ENCODE measurements at places on chromosomes 7 and 10.

DNA sequence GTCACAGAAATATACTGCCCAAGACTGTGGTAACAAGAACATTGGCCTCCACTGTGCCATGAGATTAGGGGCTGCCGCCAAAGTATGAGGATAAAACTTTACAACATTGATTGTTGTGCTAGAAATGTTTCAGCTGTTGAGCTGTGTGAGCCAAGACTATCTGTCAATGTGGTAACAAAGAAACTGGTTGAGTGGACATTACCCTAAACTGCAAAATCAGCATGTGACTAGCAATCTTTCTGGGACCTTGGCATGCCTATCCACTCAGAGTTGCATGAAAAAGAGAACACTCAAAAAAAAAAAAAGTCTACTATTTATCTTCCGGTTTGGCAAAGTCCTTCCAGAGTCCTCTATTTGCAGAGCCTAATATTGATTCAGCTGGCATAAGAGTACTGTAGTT is 605.6 kb upstream of the CNTNAP2 start:
- no peak for DNase-seq

DNA sequence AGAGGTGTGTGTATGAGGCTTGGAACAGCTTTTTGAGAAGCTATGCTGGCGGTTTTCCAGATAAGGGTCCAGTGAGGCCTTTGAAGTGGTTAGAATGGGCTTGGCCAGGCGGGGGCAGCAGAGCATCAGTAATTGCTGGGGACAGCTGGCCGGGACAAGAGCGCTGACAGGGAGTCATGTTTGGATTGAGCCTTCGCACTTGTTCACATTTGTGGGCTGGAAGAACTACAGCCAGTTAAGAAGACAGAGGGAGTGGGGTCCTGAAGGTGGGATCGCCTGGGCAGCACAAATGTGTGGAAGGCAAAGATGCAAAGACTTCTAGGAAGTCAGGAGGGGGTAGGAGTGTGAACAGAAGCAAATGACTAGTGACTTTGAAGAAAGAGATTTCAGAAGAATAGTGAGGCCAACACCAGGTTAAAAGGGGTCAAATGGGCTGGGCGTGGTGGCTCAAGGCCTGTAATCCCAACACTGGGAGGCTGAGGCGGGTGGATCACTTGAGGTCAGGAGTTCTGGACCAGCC is 12.7 kb upstream of the SDHAF3 start:
- peak; percentile 89 for DNase-seq

DNA sequence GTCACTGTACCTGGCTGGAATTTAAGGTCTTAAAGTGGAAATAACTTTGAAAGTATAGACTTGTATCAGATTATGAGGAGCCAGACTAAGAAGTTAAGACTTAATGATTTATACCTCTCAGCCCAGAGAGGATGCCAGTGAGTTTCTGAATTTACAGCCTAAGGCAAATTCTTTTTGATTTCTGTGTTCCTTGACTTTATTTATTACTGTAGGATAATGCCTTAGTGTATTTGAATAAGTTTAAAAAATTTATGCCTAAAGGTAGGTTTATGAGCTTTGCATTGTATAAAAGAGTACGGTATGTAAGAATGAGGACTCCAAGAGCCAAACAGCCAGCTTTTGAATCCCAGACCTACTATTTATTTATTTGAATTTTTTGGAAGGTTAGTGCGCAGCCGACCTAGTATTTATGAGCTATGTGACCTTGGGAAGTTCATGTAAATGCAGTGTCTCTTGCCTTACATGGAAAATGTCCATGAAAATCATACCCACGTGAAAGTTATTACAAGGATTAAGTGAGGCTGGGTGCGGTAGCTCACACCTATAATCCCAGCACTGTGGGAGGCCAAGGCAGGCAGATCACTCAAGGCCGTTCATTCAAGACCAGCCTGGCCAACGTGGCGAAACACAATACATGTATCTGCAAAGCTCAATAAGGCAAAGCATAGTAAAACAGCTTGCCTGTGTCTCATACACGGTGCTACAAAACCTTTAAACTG is 174.6 kb downstream of the AUTS2 start:
- no peak for DNase-seq

DNA sequence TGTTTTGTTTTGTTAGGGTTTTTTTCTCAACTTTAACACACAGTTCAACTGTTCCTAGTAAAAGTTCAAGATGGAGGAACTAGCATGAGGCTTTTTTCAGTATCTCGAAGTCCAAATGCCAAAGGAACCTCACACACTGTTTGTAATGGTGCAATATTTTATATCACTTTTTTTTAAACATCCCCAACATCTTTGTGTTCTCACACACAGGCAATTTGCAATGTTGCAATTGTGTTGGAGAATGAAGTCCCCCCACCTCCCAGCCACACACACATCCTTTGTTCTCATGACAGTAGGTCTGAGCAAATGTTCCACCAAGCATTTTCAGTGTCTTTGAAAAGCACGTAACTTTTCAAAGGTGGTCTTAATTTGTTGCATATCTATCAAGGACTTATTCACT is 120.9 kb downstream of the TWIST1 start:
- no peak for DNase-seq

DNA sequence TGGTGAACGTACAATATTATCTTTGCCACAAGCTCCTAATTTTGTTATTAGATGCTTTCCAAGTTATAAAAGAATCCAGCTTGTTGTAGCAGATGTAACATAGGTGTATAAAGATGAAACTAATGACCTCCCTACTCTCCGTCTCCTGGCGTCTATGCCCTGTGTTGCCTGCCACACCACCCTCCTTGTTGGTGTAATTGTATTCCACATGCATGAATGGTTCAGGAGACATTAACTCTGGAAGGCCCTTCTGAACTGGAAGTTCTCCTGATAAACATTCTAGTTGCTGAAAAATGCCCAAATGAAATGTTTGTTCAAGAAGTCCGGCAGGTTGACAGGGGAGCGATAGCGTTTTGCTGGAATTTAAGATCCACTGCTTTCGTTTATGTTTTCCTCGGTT is 53.9 kb upstream of the SEPHS1 start:
- DNase-seq, result no peak

GRCh38 chr10:113854761-113855588 is 514 bp downstream of the NHLRC2 start:
- DNase-seq, result peak; percentile 74

DNA sequence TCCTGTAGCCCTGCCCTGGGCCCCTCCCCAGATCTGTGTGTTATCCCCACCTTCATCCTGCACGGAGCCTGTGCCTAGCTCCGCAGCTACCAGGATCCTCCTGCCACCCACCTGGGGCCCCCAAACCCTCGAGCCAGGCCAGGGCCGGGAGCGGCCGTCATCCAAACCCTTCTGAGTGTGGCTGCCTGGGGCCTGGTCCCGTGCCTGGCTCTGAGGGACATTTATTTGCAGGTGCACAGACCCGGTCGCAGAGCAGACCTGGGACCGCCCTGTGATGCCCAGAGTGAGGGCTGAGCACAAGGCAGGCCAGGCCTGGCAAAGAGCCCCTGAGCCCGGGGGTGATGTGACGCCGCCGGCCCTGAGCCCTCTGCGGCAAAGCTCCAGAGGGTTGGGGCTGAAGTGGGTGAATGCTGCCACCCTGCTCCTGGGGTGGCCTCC is 27.4 kb upstream of the INPP5A start:
- no peak for DNase-seq

DNA sequence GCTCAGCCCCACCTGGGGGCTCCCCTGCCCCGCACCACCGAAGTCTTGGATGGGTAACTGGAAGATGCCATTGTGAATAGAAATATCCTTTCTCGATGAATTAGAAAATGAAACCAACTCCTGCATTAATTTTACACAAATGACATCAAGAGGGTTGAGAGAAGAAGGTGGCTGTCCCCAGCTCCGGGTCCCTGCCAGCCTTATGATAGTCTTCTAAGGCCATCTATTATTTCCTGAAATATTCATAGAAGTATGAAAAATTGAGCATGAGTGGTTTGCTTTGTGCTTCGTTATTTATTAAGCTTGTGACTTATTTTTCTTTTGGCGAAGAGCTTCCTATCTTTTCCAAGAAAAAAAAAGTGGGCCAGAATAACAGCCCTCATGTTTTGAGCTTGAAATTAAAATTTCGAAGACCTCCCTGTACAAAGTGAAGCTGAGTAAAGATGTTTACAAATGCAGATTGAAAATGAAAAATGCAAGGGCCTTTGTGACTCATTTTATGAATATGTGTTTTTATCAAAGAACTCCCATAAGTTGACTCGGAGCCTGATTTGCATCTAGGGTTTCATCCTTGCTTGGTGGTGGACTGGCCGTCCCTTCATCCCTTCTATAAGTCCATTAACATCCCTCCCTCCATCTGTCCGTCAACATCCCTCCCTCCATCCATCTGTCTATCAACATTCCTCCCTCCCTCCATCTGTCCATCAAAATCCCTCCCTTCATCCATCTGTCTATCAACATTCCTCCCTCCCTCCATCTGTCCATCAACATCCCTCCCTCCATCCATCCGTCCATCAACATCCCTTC is 20.5 kb upstream of the CFAP46 start:
- DNase-seq, result no peak

GRCh38 chr7:50674299-50674698 is 108.4 kb downstream of the GRB10 start:
- DNase-seq, result no peak

DNA sequence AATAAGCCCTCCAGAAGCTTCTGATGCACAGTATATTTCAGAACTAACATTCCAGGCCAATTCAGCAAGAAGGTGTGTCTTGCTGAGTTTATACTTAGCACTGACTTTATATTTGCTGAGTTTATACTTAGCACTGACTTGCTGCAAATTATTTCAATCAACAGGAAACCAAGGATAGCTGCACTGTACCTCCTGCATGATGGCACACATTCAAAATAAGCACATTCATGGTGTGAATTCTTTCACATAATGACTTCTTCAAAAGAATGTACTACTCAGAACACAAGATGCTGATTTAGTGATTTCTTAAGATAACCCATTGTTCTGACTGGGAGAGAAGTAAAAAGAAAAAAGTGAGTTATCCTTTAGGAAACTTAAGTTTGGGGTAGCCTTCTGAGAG is 52.0 kb downstream of the JAZF1 start:
- DNase-seq, result no peak

DNA sequence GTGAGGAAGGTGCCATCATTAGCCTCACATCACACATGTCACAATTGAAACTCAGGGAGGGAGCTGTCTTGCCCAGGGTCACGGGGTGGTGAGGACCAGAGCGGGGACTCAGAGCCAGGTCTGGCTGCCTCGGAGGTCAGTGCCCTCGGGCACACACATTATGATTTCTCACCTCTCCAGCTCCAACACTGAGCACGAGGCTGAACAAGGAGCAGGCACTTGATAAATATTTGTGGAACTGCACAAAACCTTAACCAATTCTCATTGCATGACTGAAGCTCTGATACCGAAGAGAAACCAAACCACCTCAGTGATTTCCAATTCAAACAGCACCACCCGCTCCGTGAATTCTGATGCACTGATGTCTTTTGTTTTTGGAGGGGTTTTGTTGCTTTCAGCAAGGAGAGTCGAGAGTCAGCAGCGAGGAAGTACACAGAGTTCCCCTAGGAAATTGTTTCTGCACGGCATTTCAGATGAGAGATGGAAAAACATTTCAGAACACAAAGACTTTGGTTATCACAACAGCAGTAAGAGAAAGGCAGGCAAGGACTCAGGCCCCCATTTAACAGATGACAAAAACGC is 55.3 kb upstream of the ZMIZ1 start:
- DNase-seq, result no peak

GRCh38 chr10:86072413-86072812 is 294.2 kb downstream of the GRID1 start:
- DNase-seq, result no peak

GRCh38 chr10:76581506-76582256 is 1055.9 kb downstream of the KCNMA1 start:
- DNase-seq, result no peak

- DNase-seq, result no peak
These were observed 50.0 kb upstream of the ANK3 start for GRCh38 chr10:60439641-60440040.

- no peak for DNase-seq
These were observed 29.1 kb downstream of the TNRC18 start for GRCh38 chr7:5394264-5395105.

- no peak for DNase-seq
These were observed 511.4 kb downstream of the PTPRN2 start for GRCh38 chr7:158076215-158076614.

GRCh38 chr7:44911911-44912310 is 26.6 kb upstream of the PURB start:
- no peak for DNase-seq

DNA sequence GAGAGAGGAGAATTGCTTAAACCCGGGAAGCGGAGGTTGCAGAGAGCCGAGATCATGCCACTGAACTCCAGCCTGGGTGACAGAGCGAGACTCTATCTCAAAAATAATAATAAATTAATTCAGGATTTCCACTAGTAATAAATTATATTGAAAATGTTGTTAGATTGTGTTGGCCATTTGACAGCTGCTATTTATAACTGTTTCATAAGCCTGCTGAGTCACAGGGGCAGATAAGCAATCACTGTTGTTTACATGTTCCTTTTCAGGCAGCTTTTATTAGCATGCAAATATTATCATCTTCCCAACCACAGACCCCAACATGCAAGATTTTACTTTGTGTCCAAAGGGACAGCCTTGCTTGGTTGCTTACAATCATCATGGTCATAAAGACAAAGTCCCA is 49.5 kb upstream of the ZNF138 start:
- no peak for DNase-seq

GRCh38 chr10:94012834-94013233 is 19.1 kb downstream of the PLCE1 start:
- no peak for DNase-seq

- no peak for DNase-seq
These were observed 69.1 kb downstream of the VPS41 start for GRCh38 chr7:38839851-38840250.

DNA sequence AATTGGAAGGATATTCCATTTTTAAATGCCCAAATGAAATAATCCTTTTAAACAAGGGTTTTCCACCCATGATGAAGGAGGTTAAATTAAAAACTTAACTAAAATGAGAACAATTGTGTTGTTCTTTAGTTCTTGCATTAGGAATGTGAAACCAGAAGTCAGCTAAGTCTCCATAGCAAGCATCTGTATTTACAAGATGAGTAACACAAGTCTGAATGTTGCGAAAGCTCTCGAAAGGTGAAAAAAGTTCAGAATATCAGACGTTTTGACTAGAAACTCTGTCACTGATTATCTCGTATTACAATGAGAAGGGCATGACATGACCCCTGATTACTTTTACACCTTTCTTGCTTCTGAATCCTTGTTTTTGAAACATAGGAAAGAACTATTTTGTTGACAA is 149.6 kb downstream of the BICC1 start:
- DNase-seq, result no peak

- DNase-seq, result no peak
These were observed 40.3 kb downstream of the HIPK2 start for GRCh38 chr7:139737221-139738100.

DNA sequence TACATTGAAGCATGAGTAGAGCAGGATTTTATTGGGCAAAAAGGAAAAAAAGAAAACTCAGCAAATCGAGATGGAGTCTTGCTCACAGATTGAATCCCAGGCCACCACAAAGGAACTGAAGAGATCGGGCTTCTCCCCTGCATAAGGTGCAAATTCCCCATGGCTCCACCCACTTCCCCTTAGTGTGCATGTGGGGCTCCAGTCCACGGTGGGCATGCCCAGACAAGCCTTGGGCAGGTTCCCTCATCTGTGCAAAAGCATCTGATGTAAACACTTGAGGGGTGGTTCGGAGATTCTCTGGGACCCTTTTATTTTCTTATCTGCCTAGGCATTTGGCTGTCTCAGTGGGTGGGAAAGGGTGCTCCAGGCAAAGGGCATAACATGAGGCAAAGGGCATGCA is 150.7 kb downstream of the CFTR start:
- no peak for DNase-seq

- DNase-seq, result no peak
These were observed 240.5 kb upstream of the PRSS58 start for GRCh38 chr7:142498364-142498763.
